Posterior vena cava (tissue), 2 donors: ENCODE measurements at places on chromosomes 6 and 20. TPM values are rescaled to one million over a fixed set of nuclear protein-coding genes. Genes with fewer than 3 reads are reported as not detected.

DNA sequence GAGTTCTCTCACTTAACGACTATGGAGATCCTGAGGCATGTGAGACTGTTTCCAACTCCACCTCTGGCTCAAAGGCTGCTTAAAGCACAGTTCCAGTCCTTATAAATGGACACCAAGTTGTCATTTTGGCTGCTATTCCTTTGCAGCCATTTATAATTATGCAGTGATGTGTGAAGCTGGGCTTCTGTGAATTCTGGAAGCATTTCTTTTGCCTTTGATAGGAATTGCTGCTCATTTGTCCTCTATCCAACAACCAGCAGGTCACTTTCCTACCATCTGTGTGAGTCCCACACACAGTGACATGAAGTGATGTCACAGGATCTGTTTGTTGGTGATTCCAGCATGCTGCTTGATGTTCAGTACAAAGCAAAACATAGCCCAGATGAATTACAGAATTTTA, 28.5 kb upstream of the EFHC1 start:
- DNase-seq = no peak

- DNase-seq = no peak
Observed at GRCh38 chr6:106381223-106381622, 20.7 kb downstream of the CRYBG1 start.

Gene PRR18
- total RNA-seq = not detected

DNA sequence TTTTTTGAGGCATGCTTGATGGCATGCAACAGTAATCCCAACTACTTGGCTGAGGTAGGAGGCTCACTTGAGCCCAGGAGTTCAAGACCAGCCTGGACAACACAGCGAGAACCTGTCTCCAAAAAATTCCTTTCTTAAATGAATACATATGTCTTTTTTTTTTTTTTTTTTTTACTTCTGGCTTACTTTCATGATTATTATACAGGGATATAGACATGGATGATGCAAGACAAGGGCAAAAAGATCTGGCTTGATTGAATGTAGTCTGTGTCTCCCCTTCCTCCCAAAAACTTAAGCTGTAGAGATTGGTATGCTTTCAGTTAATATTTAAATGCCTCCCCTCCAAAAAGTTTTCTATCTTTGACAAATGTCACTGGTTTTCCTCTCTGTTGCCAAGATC, 7.6 kb downstream of the SNX3 start:
- DNase-seq = no peak

- DNase-seq = no peak
Observed at GRCh38 chr20:52193133-52193532, 1.6 kb upstream of the ZFP64 start.

DNA sequence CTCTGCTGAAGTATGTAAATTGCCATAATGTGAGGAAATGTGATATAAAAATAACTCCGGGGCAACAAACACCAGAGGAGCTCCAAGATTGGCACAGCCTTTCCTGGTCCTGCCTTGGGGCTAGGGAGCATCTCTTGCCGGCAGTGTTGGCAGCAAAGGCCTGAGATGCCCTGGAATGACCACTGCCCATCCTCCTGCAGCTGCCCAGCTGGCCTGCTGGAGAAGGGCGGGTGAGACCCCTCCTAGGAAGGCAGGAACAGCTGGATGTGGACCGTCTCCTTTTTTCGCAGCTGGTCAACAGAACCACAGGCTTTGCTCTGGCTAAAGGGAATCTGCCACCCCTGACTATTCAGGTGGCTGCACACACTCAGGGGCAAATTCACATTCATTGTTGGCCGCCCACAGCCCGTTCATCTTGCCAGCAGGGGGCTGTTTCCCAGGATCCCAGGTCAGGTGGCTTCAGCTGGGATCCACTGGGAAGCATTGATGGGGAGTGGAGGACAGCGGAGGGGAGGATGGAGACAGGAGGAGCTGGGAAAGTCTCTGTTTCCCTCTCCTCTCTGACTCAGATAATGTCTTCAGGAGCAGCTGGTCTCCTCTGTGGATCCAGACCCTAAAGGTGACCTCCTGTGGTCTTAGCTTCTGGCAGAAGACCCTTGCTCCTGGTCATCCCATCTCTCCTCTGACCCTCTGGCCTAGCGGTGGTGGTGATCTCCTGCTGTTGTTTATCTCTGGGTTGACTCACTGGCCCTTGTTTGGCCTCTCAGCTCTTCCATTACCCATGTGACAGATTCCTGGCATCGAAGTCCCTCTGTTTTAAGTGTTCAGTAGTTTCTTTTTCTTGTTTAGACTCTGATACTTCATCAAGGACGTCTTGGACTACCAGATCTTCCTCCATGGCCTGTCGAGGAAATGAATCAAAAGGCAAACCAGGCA, 336.7 kb downstream of the DHX35 start:
- no peak for DNase-seq

Gene ILRUN
- 74.0 TPM for total RNA-seq

- DNase-seq = no peak
Observed at GRCh38 chr6:155418017-155418761, 37.5 kb downstream of the NOX3 start.
